Naive B cell (primary cell): ENCODE measurements at places on chromosomes 1 and 21. TPM values are rescaled to one million over a fixed set of nuclear protein-coding genes. Genes with fewer than 3 reads are reported as not detected.

OR2L3 gene
- not detected for polyA plus RNA-seq

DNA sequence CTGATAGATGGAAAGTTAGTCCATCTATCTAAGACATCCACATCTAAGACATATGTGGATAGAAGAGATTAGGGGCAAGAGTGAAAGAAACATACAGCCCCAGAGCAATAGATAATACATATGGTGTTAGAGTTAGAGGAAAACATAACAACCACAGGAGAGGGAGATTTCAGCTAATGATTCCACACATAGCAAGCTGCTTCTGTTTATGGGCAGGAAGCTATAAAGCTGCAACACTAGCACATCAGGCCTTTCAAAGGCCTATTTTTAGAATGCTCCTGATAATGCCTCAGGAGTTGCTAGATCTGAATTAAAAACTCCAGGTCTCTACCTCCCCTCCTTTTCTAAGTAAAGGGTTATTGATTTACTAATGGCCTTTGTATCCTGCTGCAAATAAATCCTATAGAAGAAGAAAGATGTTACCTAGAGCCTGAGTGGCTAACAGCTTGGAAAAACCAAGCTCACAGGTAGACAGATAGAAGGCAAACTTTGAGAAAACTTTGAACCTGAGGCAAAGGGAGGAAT is 36.1 kb downstream of the BRINP2 start:
- no peaks in the 10 kb centered on the region for H3K36me3 ChIP-seq
- H3K4me1 ChIP-seq, result no peaks in the 10 kb centered on the region
- H3K27ac ChIP-seq, result no peak overlapping the region
- H3K4me3 ChIP-seq, result no peak overlapping the region

EXTL1 gene
- not detected for polyA plus RNA-seq

DNA sequence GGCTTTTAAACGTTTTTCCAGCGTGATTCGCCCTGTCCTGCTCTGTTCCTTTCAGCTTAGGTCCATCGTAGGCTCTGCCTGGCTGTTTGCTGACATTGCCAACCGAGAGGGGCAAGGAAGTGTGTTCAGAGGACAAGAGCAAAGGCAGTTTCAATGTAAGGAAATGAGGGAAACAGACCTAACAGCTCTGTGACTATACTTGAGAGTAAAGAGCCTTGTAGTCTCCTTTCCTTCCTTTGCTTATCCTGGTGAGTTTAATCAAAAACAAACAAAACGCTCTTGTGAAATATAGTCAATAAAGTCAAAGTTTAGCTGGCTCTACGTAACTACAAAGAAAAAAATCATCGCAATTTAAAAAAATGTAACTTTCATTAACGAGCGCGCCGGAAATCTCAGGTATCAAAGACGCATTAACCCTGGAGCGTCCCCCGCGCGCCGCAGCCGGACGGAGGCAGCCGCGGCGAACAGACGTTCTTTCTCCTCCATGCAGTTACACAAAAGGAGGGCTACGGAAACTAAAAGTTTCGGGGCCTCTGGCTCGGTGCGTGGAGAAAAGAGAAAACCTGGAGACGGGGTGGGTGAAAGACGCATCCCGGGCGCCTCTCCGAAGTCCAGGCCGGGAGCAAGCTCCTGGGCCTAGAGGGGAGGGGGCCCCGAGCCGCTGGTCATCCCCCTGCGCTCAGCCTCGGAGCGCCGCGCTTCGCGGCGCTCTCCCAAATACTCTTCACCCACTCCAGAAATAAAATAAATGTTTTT is 617 bp upstream of the ADGRL2 start:
- H3K4me1 ChIP-seq, result peaks cover 5% of the 10 kb centered on the region
- no peak overlapping the region for H3K4me3 ChIP-seq
- H3K27ac ChIP-seq, result no peak overlapping the region
- DNase-seq, result no peak

GRCh38 chr1:215957663-215958062 is 390.6 kb downstream of the KCTD3 start:
- H3K36me3 ChIP-seq, result no peaks in the 10 kb centered on the region
- H3K4me1 ChIP-seq, result no peaks in the 10 kb centered on the region

- no peak overlapping the region for H3K27ac ChIP-seq
- H3K27me3 ChIP-seq, result no peaks in the 10 kb centered on the region
- no peak overlapping the region for H3K4me3 ChIP-seq
Observed at GRCh38 chr1:230317823-230318819, 108.0 kb downstream of the PGBD5 start.

DNA sequence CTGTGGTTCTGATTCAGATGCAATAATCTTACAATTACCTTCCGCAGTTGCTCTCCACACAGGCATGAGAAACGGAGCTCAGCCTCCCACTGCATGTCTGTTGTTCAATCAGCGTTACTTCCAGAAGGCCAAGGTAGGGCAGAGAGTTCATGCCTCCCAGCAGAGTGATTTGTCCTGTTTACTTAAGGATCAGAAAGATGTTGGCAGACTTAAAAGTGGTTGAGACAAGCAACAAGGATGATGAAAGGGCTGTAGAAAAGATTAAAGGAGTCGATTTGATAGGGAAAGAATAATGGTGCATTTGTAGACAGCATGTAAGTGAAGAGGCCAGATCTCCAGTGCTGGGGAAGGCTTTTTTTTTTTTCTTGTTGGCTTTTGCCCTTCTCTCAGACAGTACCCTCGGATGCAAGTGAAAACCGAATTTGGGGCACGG is 26.6 kb downstream of the ARMH1 start:
- no peaks in the 10 kb centered on the region for H3K27me3 ChIP-seq
- no peaks in the 10 kb centered on the region for H3K36me3 ChIP-seq
- DNase-seq, result no peak
- H3K4me1 ChIP-seq, result peaks cover 20% of the 10 kb centered on the region
- H3K27ac ChIP-seq, result no peak overlapping the region
- no peak overlapping the region for H3K4me3 ChIP-seq

GRCh38 chr1:226403201-226404034 is 4.5 kb downstream of the PARP1 start:
- H3K4me1 ChIP-seq, result peaks cover 60% of the 10 kb centered on the region
- no peaks in the 10 kb centered on the region for H3K27me3 ChIP-seq
- H3K27ac ChIP-seq, result peak overlapping the region; percentile 87
- peaks cover 22% of the 10 kb centered on the region for H3K36me3 ChIP-seq
- H3K4me3 ChIP-seq, result peak overlapping the region; percentile 98

DNA sequence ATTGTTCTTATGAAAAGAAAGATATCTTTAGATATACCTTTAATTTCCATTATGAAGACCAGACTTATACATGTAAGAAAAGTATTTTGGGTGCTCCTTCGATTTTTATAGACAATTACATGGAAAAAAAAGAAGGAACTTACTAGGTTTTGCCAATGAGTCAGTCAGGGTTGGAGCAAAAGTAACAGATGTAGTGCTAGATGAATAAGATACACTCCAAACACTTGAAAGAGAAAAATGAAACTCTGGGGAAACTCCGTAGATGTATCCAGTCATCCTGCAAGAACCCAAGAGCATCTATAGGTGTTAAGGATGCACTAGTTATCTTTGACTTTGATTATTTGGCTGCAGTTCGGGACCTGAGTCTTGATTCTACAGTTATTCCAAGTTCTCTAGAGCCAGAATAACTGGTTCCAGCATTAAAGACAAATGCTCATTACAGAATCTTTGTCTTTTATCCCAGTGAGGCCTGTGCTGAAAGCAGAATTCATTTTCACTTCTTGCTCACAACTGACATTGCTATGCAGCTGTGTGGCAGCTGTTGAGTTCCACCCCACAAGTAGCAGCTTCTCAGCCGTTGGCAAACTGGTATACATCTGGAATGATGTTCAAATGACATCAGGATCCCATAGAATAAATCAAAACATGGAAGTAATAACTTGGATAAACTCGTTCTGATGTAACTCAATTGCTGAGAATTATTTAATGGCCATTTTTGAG is 326.1 kb downstream of the ASTN1 start:
- no peak overlapping the region for H3K4me3 ChIP-seq
- H3K27ac ChIP-seq, result peak overlapping the region; percentile 23
- no peaks in the 10 kb centered on the region for H3K4me1 ChIP-seq
- DNase-seq, result no peak
- H3K36me3 ChIP-seq, result no peaks in the 10 kb centered on the region

ARID1A gene
- polyA plus RNA-seq, result 17.7 TPM

KCTD3 gene
- 3.7 TPM for polyA plus RNA-seq

DNA sequence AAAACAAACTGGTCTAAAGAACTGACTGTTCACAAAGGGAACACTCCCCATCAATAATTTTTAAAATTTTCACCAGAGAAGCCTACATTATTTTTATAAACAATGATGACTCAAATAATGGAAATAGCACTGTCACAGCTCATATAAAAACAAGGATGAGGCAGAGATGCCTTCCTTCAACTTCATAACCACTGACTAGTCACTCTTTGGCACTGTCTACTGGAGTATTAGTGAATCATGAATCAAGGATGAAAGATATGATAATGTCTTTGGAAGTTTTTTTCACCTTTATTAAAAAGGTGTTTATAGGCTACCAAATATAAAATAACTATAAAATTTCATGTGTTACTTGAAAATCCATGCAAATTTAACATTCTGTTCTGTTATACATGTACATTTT is 316.9 kb downstream of the VAV3 start:
- no peak overlapping the region for H3K27ac ChIP-seq
- no peak for DNase-seq
- H3K4me1 ChIP-seq, result peaks cover 5% of the 10 kb centered on the region
- H3K27me3 ChIP-seq, result no peaks in the 10 kb centered on the region
- peaks cover 7% of the 10 kb centered on the region for H3K36me3 ChIP-seq

ATAD3C gene
- not detected for polyA plus RNA-seq
